ENCODE measurements at places on chromosomes 4 and X. TPM values are rescaled to one million over a fixed set of nuclear protein-coding genes. Genes with fewer than 3 reads are reported as not detected.
A peak's percentile ranks its signal among the peaks of the same experiment; 100 is the strongest.

PROM1 gene
- total RNA-seq, result not detected

TREX2 gene
- total RNA-seq, result 3.3 TPM

MAGEA10 gene
- total RNA-seq, result not detected

IRS4 gene
- not detected for total RNA-seq

P2RY10 gene
- 169 TPM for total RNA-seq

GRCh38 chr4:18480928-18481327 lies 459.4 kb upstream of the LCORL start:
- H3K27ac ChIP-seq, result no peak overlapping the region
- H3K36me3 ChIP-seq, result no peaks in the 10 kb centered on the region
- no peaks in the 10 kb centered on the region for H3K27me3 ChIP-seq

- no peak overlapping the region for H3K4me3 ChIP-seq
- no peaks in the 10 kb centered on the region for H3K27me3 ChIP-seq
- no peak overlapping the region for H3K27ac ChIP-seq
Measured at GRCh38 chrX:46687619-46688018, 71.3 kb downstream of the SLC9A7 start.

- H3K4me3 ChIP-seq, result no peak overlapping the region
- H3K27me3 ChIP-seq, result no peaks in the 10 kb centered on the region
- DNase-seq, result no peak
- no peaks in the 10 kb centered on the region for H3K36me3 ChIP-seq
- H3K27ac ChIP-seq, result no peak overlapping the region
Measured at GRCh38 chr4:134807231-134807745, 605.7 kb upstream of the PABPC4L start.

DNA sequence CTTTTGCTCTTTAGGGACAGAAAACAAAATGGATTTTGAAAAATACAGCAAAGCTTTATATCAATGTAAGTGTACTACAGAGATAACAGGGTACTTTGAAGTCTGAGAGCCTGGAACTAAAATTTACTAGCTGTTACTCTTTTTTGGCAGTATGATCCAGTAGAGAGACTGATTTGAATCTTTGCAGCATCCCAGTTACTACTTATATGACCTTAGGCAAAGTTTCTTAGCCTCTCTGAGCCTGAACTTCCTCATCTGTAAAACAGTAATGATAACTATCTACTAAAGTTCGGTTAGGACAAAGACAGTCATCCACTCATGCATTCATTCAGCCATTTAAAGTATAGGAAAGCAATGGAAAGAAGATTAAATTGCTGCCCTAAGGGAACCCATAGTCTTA lies 10.1 kb downstream of the BRWD3 start:
- no peaks in the 10 kb centered on the region for H3K27me3 ChIP-seq
- no peak for DNase-seq
- H3K4me1 ChIP-seq, result no peaks in the 10 kb centered on the region
- H3K27ac ChIP-seq, result no peak overlapping the region

- no peaks in the 10 kb centered on the region for H3K27me3 ChIP-seq
- DNase-seq, result no peak
- H3K27ac ChIP-seq, result no peak overlapping the region
- H3K36me3 ChIP-seq, result no peaks in the 10 kb centered on the region
- no peak overlapping the region for H3K4me3 ChIP-seq
Measured at GRCh38 chr4:153241970-153242838, 38.0 kb downstream of the TRIM2 start.

DNA sequence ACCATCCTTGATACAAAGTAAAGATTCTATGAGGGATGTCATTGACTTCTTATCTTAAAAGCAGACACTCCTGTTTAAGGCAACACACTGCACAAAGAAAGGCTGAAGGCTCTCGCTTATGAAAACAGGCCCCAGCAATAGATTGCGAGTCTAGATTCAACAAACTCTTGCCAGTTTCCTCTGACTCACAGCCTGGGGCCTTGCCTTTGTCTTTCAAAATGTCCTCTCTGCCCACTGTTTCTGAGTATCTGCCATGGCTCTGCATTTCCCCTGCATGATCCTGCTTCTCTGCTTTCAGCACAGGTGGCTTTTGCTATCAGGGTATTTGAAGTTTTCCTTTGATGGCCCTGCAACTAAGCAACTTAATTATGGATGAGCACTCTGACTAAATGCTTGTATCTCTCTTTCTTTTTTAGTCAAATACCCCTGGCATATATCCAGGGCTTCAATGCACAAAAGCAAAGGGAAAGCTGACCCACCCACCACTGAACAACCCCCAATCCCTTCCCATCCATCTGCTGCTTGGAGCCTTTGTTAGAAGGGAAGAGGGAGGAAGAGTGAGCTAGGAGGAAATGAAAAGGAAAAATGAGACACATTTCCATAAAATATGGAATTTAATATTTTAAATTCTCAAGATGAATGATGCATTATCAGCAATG lies 32.2 kb downstream of the NDP start:
- DNase-seq, result no peak
- H3K36me3 ChIP-seq, result no peaks in the 10 kb centered on the region
- no peaks in the 10 kb centered on the region for H3K27me3 ChIP-seq
- no peak overlapping the region for H3K4me3 ChIP-seq
- H3K4me1 ChIP-seq, result no peaks in the 10 kb centered on the region

DNA sequence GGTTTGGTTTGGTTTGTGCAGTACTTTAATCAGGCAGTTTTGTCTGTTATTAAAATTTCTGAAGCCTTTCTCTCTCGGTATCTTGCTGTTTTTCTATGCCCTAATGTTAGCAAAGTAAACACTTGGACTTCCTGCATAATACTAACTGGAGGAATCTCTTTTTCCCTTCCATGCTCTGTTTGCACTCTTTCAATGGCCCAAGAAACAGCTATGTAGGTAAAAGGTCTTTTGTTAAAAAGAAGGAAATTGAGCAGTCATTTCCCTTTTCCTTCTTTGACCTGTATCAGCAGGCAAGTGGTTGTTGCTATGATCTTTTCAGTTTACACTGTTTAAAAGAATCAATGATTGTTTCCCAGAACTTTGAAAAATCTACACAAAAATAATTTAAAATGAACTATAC lies 82.7 kb downstream of the CCSER1 start:
- no peaks in the 10 kb centered on the region for H3K27me3 ChIP-seq
- H3K27ac ChIP-seq, result no peak overlapping the region
- H3K36me3 ChIP-seq, result no peaks in the 10 kb centered on the region
- no peaks in the 10 kb centered on the region for H3K4me1 ChIP-seq

- DNase-seq, result no peak
- no peak overlapping the region for H3K27ac ChIP-seq
- H3K4me3 ChIP-seq, result no peak overlapping the region
- no peaks in the 10 kb centered on the region for H3K36me3 ChIP-seq
- H3K27me3 ChIP-seq, result no peaks in the 10 kb centered on the region
Measured at GRCh38 chr4:8015512-8015911, 75.9 kb upstream of the AFAP1 start.

DNA sequence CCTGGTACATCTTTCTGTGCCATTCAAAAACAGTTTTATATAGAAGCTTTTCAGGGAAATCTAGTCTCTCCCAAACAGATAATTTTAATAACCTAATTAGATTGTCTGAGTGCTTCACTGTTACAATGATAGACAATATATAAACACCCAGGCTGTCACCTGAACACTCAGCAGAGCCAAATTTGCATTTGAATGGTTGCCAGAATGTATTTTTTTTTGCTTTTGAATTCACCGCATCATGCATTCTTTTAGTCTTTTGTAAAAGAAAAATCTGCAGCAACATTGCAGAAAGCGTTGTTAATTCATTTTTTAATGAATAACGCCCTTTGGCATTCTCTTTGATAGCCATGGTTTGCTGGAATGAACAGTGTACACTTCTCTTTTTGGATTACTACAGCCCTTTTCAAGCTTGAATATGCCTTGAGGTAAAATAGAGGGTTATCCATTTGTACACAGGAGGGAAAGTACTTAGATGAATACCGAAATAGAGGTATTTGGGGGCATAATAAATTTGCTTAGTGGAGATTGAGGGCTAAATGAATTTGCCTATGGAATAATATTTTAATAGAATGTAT lies 175.0 kb upstream of the EPHA5 start:
- no peaks in the 10 kb centered on the region for H3K27me3 ChIP-seq
- H3K4me3 ChIP-seq, result no peak overlapping the region
- H3K27ac ChIP-seq, result no peak overlapping the region
- H3K4me1 ChIP-seq, result no peaks in the 10 kb centered on the region
- no peaks in the 10 kb centered on the region for H3K36me3 ChIP-seq

DNA sequence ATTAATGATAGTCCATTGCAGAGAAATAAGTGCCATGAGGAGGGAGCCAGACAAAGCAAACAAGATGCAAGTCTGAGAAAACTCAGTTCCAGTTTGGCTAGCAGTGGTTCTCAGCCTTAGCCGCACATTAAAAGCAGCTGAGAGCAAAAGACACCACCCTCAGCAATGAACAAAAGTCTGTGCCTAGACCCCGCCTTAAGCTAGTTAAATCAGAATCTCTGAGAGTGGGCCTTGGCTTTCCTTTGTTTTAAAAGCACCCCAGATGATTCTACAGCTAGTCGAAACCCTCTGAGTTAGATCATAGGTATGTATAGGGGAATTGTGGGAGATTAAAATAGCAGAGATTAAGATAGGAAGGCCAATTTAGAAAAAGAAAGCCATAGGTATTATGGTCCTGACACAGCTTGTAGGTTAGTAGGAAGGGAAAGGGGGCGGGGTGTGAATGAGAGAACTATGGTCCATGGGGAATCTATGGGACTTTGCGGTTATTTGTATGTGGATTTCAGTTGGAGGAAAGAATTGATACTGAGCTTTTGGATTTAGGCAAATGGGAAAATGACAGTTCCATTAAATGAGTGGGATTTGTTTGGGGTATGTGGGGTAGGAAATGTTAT lies 12.0 kb downstream of the SPRY1 start:
- H3K4me3 ChIP-seq, result no peak overlapping the region
- H3K36me3 ChIP-seq, result no peaks in the 10 kb centered on the region
- H3K27me3 ChIP-seq, result no peaks in the 10 kb centered on the region
- H3K27ac ChIP-seq, result no peak overlapping the region
- H3K4me1 ChIP-seq, result peaks cover 13% of the 10 kb centered on the region

DNA sequence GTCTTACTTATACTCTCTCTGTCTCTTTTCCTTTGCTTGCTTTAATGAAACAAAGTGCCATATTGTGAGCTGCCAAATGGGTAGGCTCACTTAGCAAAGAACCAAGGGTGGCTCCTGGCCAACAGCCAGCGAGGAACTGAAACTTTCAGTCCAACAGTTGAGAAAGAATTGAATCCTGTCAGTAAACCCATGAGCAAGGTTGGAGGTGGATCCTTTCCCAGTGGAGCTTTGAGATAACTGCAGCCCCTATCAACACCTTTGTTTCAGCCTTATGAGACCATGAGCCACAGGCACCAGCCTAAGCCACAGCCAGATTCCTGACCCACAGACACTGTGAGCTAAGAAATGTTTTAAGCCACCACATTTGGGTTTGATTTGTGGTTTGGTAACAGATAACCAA lies 362.2 kb downstream of the PDGFC start:
- H3K27ac ChIP-seq, result no peak overlapping the region
- H3K27me3 ChIP-seq, result no peaks in the 10 kb centered on the region
- no peak overlapping the region for H3K4me3 ChIP-seq
- H3K4me1 ChIP-seq, result no peaks in the 10 kb centered on the region

DNA sequence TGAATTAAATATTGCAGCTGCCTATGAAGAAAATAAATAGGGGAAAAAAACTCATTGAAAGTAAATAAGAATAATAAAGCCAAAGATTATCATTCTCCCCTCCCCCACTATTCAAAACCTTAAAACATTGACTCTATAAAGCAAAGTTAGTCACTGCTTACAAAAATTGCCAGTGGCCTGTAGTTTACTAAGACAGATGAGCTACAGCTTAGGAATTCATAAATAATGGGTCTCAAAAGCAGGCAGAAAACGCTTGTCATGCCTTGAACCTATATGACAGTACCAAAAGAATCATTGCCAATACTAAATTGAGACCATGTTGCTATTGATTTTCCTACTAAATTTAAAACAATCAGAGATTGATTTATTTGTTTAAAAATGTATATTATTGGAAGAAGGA lies 78.9 kb downstream of the SLC10A7 start:
- no peak for DNase-seq
- no peaks in the 10 kb centered on the region for H3K27me3 ChIP-seq
- no peaks in the 10 kb centered on the region for H3K4me1 ChIP-seq
- H3K36me3 ChIP-seq, result no peaks in the 10 kb centered on the region
- H3K27ac ChIP-seq, result no peak overlapping the region
- no peak overlapping the region for H3K4me3 ChIP-seq

GRCh38 chr4:158590306-158590705 lies 68.6 kb downstream of the RXFP1 start:
- H3K36me3 ChIP-seq, result no peaks in the 10 kb centered on the region
- no peaks in the 10 kb centered on the region for H3K4me1 ChIP-seq
- H3K27ac ChIP-seq, result no peak overlapping the region
- H3K4me3 ChIP-seq, result no peak overlapping the region

- no peaks in the 10 kb centered on the region for H3K36me3 ChIP-seq
- peak; percentile 66 for DNase-seq
- H3K4me3 ChIP-seq, result no peak overlapping the region
Measured at GRCh38 chr4:184331268-184331995, 113.8 kb upstream of the ENPP6 start.

- H3K27ac ChIP-seq, result peak overlapping the region; percentile 92
- peaks cover 13% of the 10 kb centered on the region for H3K4me1 ChIP-seq
- DNase-seq, result no peak
- H3K36me3 ChIP-seq, result no peaks in the 10 kb centered on the region
- H3K4me3 ChIP-seq, result peak overlapping the region; percentile 74
- H3K27me3 ChIP-seq, result no peaks in the 10 kb centered on the region
Measured at GRCh38 chrX:48509245-48509590, 426 bp downstream of the PORCN start.

DNA sequence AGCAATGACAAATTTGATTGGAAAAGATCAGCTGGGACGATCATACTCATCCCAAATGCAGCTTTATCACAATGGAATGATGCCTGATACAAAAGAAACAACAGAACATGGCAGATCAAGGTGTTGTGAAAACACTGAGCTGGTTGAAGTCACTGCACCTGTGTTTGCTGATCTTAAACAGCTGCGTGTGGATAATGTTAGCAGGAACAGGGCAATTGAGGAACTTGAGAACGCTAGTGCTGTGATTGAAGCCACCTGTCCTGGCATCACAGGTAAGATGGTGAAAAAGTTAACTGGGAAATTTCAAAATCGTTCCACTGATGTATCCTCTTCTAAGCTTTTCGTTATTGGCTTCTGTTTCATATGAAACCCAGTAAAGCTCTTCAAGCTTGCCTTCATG lies 27.4 kb upstream of the SOD3 start:
- no peaks in the 10 kb centered on the region for H3K27me3 ChIP-seq
- H3K36me3 ChIP-seq, result no peaks in the 10 kb centered on the region
- no peak overlapping the region for H3K27ac ChIP-seq
- no peak for DNase-seq
- no peak overlapping the region for H3K4me3 ChIP-seq
- H3K4me1 ChIP-seq, result no peaks in the 10 kb centered on the region

DNA sequence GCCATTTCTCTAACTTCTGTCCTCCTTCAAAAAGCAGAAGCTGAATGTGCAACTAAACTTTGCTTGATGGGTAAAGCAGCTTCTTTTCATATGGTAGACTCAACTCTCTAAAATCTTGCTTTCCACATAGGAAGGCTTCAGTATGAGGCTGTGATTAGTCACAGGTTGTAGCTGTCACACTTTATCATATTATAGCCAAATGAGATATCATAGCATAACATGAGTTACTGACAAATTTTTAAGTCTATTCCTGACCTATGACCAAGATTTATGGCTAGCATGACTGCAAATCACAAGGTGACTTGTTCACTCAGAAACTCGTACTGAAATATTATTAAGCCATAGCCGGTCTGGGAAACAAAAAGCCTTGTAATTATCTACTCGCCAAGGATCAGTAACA lies 998.6 kb downstream of the RPA4 start:
- no peak overlapping the region for H3K4me3 ChIP-seq
- H3K27me3 ChIP-seq, result no peaks in the 10 kb centered on the region
- no peaks in the 10 kb centered on the region for H3K4me1 ChIP-seq
- DNase-seq, result no peak
- no peaks in the 10 kb centered on the region for H3K36me3 ChIP-seq
- H3K27ac ChIP-seq, result no peak overlapping the region

GRCh38 chr4:126265888-126266287 lies 951.1 kb downstream of the FAT4 start:
- DNase-seq, result no peak

Data from B cell (primary cell).